ENCODE measurements at places on chromosomes 1 and 21.

DNA sequence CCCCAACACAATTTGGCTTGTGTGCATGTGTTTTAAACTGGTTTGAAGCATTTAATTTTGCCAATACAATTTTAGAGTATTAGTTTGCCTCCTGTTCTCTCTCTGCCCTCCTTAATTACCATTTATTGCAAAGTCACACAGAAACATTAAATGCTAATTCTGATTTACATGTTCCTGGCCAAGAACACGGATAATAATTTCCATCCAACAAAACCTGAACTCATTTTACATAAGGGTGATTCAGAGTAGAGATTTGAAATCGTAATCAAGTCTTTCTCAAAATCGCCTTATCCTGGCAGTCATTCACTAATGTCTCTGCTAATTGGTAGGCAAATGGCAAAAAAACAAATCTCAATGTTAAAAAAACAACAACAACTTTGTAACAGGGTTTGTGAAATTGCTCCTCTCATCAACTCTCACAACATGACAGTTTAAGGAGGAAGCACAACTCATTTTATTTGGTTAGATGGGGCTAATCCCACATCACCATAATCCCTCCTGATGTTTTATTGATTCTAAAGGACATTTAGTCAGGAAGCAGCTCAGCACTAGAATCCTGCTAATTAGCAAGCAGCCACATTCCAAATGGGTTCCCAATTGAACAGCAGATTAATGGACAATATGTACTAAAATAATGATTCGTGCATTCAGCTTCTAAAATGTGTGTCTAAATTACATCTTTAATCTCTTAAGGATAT lies 55.9 kb downstream of the C1orf87 start:
- no peak for DNase-seq

GRCh38 chr1:110875216-110875731 lies 2.3 kb downstream of the CD53 start:
- DNase-seq = peak; percentile 64

DNA sequence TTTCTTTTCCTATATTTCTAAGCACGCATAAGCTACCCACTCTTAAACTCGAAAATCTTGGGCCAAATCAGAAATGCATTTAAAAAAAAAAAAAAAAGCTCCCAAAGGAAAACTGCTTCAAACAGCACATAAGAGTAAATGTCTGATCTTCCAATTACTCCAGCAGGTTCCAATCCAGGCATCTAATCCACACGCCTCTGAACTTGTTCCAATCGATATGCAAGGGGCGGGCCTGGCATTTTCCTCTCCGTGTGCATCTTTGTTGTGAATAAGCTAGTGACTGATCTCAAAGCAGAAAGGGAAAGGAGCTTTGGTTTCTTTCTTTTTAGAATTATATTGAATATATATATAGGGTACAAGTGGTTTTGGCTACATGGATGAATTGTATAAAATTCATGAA lies 365.5 kb downstream of the PRDM2 start:
- DNase-seq = no peak

- peak; percentile 65 for DNase-seq
Observed at GRCh38 chr1:6041432-6042062, 4.1 kb upstream of the KCNAB2 start.

Measured in Karpas-422 (cell line).